ENCODE measurements at places on chromosomes 2 and 18.
A peak's percentile ranks its signal among the peaks of the same experiment; 100 is the strongest.

GRCh38 chr18:58456625-58457024 is 172.3 kb downstream of the ALPK2 start:
- DNase-seq: no peak

DNA sequence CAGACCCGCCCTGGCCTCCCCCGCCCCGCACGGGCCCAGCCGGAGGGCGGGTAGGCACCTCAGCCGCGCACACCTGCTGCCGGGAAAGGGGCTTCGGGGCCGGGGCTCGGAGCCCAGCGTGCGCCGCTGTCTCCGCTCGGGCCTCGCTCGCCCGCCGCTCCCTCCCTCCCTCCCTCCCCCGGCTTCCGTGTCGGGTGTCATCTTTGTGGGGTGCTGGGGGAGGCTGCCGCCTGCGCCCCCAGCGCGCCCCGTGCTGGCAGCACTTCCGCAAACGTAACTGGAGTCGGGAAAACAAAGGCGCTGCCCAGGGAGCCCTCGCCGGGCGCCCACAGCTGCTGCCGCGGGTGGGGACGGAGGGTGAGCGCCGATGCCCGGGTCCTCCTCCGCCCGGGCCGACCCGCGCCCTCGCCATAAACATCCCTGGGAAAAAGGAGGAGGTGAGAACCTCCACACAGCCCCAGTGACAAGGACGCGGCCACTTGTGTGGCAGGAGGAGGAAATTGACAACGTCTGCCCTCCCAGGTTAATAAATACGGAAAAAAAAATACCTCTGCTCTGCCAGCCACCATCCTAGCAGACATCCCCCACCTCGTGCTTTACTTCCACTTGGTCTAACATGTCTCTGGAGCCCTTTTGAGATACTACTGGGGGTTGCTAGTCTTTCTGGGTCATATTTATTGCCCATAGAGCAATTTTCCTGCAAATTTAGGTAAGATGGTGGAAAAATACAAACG is 550 bp downstream of the MFSD6 start:
- peak; percentile 87 for DNase-seq

DNA sequence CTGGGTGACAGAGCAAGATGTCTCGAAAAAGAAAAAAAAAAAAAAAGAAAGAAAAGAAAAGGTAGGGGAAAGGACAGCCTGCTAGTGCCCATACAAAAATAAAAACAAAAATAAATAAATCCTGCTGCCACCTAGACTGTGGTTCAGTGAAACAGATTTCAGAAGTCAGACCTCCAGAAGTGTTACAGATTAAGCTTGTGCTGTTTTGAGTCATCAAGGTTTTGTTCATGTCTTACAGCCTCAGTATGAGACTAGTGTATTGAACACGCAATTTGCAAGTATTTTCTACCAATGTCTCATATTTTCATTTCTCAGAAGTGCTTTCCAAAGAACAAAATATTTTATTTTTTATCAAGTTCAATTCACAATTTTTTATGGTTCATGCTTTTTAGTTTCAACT is 720.4 kb upstream of the GYPC start:
- no peak for DNase-seq

DNA sequence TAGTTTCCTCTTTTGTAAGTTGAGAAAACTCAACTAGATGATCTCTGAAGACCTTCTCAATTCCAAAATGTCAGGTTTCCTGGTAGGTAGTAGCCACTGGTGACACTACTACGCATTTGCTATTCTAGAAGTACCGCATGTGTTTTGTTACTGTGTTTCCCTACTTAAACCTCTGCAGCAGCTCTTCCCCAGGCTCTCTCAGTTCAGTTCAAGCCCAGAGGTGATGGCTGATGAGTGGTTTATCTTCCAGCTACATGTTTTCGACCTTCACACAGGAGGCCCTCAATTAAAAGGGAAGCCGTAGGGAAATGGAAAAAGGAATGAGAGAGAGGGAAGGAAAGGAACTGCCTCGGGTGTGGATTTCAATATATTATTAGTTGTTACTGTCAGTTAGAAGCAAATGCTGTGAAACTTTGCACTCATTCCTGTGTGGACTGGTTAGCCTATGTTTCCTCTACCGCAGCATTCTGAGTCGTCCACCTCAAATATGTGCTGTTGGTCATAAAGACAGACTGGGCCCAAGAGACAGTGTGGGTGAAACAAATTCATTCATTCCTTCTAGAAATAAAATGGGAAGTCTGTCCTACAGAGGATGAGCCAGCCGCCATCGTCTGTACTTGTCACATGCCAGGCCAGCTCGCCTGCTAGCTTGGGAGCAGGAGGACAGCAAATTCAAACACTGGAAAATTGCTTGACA is 455.2 kb upstream of the RAB12 start:
- no peak for DNase-seq

DNA sequence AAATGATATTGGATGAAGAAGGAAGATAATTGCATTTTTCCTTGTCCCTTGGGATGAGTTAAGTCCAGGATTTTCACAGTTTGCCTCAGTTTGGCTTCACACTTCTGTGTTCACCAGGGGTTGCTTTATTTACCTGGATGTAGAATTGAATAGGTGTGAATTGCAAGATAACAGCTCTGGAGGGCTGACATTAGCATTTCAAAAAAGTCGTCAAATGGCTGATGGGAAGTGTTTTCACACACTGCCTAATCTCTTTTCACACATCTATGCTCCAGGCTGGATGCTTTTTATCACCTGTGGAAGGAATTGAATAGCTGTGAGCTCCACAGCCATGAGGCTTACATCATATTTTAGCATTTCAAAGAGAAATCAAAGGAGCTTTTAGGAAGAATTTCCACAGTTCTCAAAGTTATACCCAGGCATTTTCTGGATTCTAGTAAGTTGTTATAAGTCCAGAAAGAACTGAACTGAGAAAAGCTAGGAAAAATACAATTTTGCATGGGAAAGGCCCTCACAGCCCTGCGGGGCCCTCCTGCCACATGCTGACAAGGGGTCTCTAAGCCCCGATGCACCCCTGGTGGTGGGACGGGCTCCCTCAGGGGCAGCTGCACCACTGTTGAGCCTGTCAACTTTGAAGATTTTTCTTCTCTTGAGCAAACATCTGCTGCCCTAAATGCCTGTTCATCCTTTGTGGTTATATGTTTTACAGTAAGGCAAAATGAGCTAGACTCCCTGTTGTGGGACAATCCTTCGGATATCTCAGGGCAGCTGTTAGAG is 43.9 kb downstream of the TEX51 start:
- DNase-seq: no peak

GRCh38 chr2:148725564-148725963 is 81.0 kb downstream of the EPC2 start:
- no peak for DNase-seq

GRCh38 chr2:100800915-100801314 is 19.0 kb upstream of the NPAS2 start:
- no peak for DNase-seq

- DNase-seq: no peak
Measured at GRCh38 chr2:75142081-75142480, 57.2 kb downstream of the TACR1 start.

DNA sequence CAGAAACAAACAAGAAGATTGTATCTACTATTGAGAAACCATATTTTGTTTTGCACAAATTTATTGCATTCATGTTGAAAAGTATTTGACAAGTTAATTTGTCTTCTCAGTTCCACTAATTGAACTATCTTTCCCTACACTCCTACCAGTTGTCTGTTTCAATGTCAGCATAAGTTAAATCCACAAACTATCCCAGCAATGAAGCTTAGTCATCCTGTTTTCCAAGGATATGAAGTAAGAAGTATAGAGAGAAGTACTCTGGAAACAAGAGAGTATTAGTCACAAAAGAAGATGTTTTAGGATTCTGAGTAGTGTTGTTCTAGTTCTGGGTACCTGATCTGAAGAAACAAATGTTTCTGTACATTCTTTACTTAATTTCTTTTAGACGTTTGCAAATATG is 261.6 kb upstream of the ZNF804A start:
- no peak for DNase-seq

DNA sequence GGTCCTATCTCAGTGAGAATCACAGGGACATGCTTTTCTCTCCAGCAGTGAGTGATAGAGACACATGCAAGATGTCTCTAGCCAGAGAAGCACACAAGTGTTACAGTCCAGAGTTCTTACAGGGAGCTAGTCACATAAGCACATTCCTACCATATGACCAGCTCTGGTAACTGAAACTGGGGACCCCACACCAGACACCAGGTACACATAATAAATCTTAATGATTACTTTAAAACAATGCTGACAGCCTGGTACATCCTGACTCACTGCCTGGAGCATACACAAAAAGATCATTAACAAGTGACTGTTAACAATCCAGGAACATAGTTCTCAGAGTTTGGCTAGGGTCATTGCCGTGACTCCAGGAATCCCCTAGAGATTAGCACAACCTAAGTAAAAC is 53.6 kb downstream of the GALNT1 start:
- no peak for DNase-seq

DNA sequence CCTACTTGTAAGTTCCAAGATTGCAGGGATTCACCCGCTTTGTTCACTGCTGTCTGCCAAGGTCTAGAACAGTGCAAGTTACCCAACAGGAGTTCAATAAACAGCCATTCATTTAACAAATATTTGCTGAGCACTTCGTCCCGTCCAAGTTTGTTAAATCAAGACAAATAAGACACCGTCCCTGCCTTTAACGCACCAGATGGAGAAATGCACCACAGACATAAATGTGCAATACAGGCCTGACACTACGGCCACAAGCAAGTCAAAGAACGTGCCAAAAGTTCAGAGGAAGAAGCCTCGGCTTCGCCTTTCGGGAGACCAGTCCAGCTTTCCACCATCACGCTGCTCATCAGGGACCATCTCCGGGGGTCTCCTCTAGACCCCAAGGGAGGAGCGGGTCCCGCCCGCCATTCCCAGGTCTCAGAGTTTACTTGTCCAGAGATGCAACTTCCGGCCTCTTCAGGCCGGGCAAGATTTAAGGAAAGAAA is 429 bp downstream of the C2orf76 start:
- DNase-seq: no peak

GRCh38 chr2:139394801-139395200 is 614.6 kb upstream of the NXPH2 start:
- no peak for DNase-seq
